ENCODE measurements at places on chromosomes 13 and 19. TPM values are rescaled to one million over a fixed set of nuclear protein-coding genes. Genes with fewer than 3 reads are reported as not detected.

DNA sequence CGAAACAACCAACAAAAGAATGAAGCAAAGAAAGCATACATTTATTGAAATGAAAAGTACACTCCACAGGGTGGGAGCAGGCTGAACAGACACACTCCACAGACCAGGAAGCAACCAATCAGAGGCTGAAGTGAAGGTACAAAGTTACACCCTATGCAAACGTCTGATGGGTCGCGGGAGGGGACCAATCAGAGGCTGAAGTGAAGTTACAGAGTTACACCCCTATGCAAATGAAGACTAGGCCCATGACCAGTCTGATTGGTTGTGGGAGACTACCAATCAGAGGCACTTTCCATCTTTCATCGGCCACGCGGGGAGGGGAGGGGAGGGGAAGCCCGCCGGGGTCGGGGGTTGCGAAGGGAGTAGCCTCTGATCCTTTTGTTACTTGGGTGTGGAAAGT, 12.4 kb upstream of the FBL start:
- no peaks in the 10 kb centered on the region for H3K36me3 ChIP-seq
- no peaks in the 10 kb centered on the region for H3K27me3 ChIP-seq
- DNase-seq, result no peak
- H3K4me3 ChIP-seq, result no peak overlapping the region

- no peaks in the 10 kb centered on the region for H3K36me3 ChIP-seq
- H3K27me3 ChIP-seq, result peaks cover 11% of the 10 kb centered on the region
- H3K27ac ChIP-seq, result no peak overlapping the region
Measured at GRCh38 chr19:51006406-51006805, 5.0 kb upstream of the KLK8 start.

GRCh38 chr13:104953588-104953987, 1581.9 kb downstream of the EFNB2 start:
- no peaks in the 10 kb centered on the region for H3K36me3 ChIP-seq
- no peak for DNase-seq
- H3K4me3 ChIP-seq, result no peak overlapping the region

- peaks cover 4% of the 10 kb centered on the region for H3K36me3 ChIP-seq
- DNase-seq, result no peak
- no peak overlapping the region for H3K27ac ChIP-seq
- no peak overlapping the region for H3K4me3 ChIP-seq
Measured at GRCh38 chr13:49927755-49928154, 8.4 kb downstream of the SPRYD7 start.

DNA sequence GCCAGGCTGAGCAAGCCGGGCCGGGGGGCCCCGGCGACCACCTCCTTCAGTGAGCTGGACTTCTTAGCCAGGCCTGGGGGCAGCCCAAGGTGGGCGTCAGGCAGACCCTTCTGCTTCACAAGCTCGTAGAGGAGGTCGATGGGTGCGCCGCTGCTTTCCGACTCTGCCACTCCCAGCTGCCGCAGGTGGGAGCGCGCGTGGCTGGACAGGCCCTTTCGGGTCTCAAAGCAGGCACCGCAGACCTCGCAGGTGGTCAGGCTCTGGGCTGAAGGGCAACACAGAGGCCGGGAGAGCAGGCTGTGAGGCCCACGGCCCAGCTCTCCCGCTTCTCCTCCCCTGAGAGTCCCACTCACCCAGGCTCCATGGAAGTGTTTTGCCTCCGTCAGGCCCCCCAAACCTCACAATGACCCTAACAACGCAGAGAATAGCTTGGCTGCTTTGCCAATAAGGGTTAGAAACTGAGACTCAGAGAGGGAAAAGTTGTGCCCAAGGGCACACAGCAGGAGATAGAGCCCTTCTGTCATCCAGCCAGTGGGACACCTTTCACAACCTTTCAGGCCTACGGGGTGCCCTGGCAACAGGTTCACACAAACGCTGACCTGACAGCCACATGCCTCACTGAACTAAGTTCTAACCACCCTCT, 11.2 kb upstream of the AKAP8L start:
- no peak overlapping the region for H3K27ac ChIP-seq
- peaks cover 44% of the 10 kb centered on the region for H3K4me1 ChIP-seq
- no peak overlapping the region for H3K4me3 ChIP-seq
- H3K27me3 ChIP-seq, result no peaks in the 10 kb centered on the region

DNA sequence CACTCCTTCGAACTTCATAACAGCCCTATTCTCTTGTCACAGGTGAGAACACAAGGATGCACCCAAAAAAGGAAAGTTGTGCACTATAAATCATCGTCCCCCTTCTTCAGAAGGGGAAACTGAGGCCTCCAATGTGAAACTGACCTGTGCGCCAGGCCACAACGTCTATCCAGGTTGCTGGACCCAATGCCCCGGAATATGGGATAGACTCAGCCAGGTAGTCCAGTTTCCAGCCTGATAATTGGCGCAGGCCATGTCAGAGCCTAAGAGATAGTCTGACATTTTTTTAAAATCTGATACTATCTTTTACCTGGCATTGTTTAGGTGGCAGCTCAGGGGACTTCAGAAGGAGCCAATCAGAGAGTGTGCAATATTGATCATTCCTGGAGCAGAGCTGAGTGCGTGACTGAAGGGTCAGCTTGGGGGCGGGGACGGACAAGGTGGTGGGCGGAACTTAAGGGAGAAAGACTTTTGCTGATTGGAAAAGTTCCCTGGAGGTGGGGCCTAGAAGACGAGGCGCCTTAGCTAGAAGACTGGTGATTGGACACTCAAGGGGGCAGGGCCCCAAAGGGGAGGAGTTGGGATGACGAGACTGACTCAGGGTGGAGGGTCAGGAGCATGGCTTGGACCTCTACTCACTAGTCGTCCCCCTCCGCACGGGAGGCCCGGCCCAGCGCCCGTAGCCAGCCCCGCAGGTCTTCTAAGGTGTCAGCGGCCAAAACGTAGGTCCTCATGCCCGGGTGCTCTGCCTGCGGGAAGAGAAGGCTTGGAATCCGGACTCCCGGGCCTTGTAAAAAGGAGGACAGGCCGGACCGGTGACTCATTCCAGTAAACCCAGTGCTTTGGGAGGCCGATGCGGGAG, 8.5 kb downstream of the PLEKHA4 start:
- H3K27ac ChIP-seq, result no peak overlapping the region
- H3K4me3 ChIP-seq, result peak overlapping the region; percentile 51
- H3K4me1 ChIP-seq, result peaks cover 20% of the 10 kb centered on the region
- H3K27me3 ChIP-seq, result no peaks in the 10 kb centered on the region

DNA sequence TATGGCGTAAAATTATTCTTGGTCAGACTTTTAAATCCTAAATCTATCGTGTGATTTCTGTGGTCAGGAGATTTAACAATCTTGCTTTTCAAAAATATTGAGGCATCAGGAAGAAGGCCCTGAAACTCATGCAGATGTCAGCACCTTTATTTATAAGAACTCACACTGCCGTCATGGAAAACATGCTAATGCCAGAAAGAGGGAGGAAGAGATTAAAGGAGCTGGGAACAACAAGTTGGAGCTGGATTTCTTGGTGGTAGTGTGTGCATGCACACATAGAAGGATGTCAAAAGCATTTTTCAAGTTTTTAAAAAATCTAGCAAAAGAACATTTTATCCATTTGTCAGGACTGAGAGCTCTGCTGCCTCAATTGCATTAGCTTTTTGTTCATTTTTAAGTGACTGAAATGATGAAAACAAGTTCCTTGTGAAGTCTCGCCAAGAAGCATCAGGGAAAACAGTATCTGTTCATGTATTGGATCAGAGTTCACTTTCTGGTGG, 342.5 kb downstream of the SPRY2 start:
- no peak overlapping the region for H3K4me3 ChIP-seq
- no peaks in the 10 kb centered on the region for H3K36me3 ChIP-seq
- H3K27me3 ChIP-seq, result no peaks in the 10 kb centered on the region
- DNase-seq, result no peak
- no peaks in the 10 kb centered on the region for H3K4me1 ChIP-seq

GRCh38 chr19:5138606-5139582, 170.0 kb downstream of the KDM4B start:
- H3K27ac ChIP-seq, result no peak overlapping the region
- no peaks in the 10 kb centered on the region for H3K27me3 ChIP-seq
- H3K4me1 ChIP-seq, result peaks cover 34% of the 10 kb centered on the region
- DNase-seq, result peak; percentile 48
- peak overlapping the region; percentile 1 for H3K4me3 ChIP-seq

DNA sequence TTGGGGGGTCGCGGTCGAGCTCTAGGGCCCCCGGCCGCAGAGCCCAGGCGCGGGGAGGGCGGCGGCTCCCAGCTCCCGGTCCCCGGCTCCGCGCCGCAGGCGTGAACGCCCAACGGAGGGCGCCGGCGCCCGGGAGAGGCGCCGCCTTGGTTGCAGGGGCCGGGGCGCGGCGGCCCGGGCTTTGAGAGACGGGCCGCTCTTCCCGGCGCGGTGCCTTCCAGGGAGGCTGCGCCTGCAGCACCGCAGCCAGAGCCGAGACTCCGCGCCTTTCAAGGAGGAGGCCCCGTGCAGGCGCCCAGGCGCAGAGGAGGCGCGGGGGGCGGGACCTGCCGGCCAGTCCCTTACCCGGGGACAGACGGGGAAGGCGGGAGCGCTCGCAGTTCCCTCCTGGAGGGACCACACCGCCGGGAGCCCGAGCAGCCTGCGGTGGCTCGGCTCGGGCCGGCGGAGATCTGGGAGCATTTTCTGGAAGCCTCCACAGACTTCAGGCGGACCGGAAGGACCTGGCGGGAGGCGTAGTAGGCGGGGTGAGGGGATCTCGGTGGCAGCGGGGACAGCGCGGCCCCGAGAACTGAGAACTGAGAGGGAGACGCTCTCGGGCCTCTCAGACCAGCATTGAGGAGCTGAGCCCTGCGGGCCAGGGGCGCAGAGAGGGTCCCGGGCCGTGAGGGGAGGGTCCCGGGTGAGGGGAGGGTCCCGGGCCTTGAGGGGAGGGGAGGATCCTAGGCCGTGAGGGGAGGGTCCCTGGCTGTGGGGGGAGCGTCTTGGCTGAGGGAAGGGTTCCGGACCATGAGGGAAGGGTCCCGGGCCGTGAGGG, 25.5 kb upstream of the MCF2L start:
- no peaks in the 10 kb centered on the region for H3K36me3 ChIP-seq
- H3K4me3 ChIP-seq, result peak overlapping the region; percentile 45
- no peak overlapping the region for H3K27ac ChIP-seq
- DNase-seq, result peak; percentile 8
- peaks cover 16% of the 10 kb centered on the region for H3K4me1 ChIP-seq

DNA sequence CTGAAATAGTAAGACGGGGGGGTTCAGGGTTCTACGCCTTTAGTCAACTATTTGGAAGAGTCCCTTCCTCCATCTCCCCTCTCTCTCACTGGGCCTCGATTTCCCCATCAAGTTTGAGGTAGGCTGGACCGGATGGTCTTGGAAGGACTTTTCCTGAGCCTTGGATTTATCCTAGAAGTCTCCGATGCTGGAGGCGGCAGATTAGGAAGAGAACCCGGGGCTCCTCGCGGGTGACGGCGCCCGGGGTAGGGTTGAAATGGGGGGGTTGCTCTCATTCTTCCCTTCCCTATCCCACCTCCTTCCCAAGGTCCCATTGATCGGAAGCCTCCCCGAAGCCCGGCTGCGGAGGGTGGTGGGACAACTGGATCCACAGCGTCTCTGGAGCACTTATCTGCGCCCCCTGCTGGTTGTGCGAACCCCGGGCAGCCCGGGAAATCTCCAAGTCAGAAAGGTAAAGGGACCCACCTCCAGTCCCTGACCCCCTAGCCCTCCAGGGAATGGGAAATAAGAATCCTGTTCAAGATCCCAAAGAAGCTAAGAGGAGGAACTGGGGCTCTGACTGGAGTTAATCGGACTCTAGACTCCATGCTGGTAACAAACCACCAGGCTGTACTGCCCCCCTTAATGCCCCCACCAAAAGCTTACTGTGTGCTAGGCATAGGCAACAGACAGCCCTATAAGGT, 781 bp downstream of the QPCTL start:
- H3K4me3 ChIP-seq, result peak overlapping the region; percentile 85
- peak overlapping the region; percentile 86 for H3K27ac ChIP-seq
- H3K4me1 ChIP-seq, result peaks cover 38% of the 10 kb centered on the region

- no peaks in the 10 kb centered on the region for H3K4me1 ChIP-seq
- no peaks in the 10 kb centered on the region for H3K36me3 ChIP-seq
- no peak overlapping the region for H3K4me3 ChIP-seq
- H3K27ac ChIP-seq, result no peak overlapping the region
Measured at GRCh38 chr13:28438598-28439334, 56.2 kb downstream of the FLT1 start.

DNA sequence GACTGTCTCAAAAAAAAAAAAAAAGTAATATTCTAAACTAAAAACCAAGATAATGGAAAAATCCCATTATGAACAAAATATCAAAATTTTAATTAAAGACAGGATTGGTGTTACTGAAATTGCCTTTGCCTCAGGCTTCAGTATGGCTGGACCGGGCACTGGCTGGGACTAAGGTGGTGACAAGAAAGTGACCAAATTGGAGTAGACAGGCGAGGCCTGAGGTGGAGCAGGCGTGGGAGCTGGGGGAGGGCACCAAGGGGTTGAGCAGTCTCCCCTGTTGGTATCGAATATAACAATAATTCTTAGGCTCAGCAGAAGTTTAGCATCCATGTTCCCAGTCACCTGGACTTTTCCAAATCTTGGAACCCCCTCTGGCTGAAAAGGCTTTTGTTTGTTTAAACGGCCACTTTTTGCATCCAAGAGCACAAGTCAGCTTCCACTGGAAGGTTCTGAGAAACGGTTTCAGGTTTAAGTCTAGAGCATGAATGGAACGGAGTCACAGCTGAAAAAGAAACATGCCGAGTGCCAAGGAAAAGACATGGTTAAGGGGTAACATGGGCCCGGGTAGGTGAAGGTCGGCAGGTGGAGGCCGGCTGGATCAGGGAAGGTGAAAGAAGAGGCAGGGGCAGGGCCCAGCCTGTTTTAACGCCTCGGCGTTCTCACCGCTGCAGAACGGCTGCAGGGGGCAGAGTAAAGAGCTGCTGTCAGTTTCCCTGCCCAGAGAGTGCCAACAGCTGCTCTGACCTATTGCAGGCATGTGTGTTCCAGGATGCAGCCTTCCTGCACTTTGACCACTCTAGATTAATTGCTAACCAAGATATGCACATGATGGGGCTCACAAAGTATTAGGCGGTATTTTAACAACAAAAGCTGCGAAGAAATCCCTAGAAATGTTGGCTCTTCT, 104.4 kb downstream of the TM9SF2 start:
- no peaks in the 10 kb centered on the region for H3K36me3 ChIP-seq
- peak overlapping the region; percentile 37 for H3K27ac ChIP-seq
- H3K27me3 ChIP-seq, result no peaks in the 10 kb centered on the region
- DNase-seq, result peak; percentile 37
- peaks cover 38% of the 10 kb centered on the region for H3K4me1 ChIP-seq

- no peak overlapping the region for H3K27ac ChIP-seq
- H3K4me3 ChIP-seq, result no peak overlapping the region
- no peak for DNase-seq
- H3K4me1 ChIP-seq, result peaks cover 14% of the 10 kb centered on the region
- peaks cover 74% of the 10 kb centered on the region for H3K36me3 ChIP-seq
Measured at GRCh38 chr19:18908917-18909619, 10.1 kb downstream of the COPE start.

DNA sequence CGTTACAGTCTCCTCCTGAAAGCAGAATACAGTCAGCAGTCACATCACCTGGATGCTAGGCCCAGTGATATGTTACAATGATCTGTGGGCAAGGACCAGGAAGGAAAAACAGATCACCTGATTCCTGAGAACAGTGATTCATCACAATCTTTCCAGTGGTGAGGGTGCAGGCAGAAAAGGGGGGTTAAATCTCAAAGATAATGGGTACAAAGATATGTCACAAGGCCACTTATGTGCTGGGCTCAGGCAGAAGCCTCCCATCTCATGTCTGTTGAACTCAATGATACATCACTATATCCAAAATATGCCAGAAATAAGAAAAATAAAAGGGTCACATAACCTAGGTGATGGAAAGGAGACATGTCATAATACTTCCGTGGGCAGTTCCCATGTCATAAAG, 10.8 kb upstream of the ZNF91 start:
- DNase-seq, result no peak
- H3K27me3 ChIP-seq, result no peaks in the 10 kb centered on the region
- no peak overlapping the region for H3K27ac ChIP-seq
- no peak overlapping the region for H3K4me3 ChIP-seq
- H3K4me1 ChIP-seq, result no peaks in the 10 kb centered on the region

TEX26 gene
- total RNA-seq, result not detected

PSG1 gene
- not detected for total RNA-seq

TINCR gene
- 0.74 TPM for total RNA-seq

CPT1C gene
- 0.59 TPM for total RNA-seq
